ENCODE measurements at places on chromosomes 2 and 18. TPM values are rescaled to one million over a fixed set of nuclear protein-coding genes. Genes with fewer than 3 reads are reported as not detected.

The CPS1 gene
- total RNA-seq: 5.1 TPM

DNA sequence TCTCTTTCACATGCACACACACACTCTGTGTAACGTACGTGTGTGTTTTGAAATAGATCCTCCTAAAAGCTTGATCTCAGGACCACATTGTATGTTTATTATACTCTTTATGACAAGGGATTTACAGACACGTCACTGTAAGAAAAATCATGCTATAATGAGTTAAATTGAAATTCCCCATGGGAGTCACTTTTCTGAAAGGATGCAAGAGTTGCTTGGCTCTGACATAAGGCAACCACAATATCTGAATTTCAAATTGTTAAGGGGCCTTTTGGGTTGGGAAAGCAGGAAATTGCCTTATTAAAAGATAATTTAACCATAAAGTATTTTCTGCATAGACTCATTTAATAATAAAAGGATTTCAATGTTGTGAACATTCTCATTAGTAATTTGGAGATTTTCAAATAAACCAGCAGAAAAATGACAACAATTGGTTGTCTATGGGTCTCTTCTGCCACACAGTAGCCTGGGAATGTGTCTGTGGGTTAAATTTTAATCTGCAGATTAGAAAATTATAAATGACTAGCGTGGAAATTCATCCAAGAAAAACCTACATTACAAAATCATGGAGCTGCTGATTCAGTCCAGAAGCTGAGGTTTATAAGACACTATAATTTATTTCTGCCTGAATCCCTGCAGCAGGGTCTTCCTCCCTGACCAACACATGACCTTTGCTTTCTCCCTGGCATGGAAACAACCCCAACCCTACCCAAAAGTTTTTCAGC is 75.9 kb upstream of the PID1 start:
- no peak for DNase-seq

GRCh38 chr2:110905217-110905616 is 172.8 kb downstream of the ACOXL start:
- DNase-seq: no peak

The MDH1 gene
- 124 TPM for total RNA-seq

The PTCD3 gene
- total RNA-seq: 54.6 TPM

Measured in lower leg skin (tissue), 4 donors.